Left ventricle myocardium superior (tissue), 1 donor: ENCODE measurements at places on chromosomes 4 and X. TPM values are rescaled to one million over a fixed set of nuclear protein-coding genes. Genes with fewer than 3 reads are reported as not detected.

Gene IL15
- total RNA-seq: 1.7 TPM

- DNase-seq: no peak
These were observed 125.2 kb downstream of the STIM2 start for GRCh38 chr4:26985873-26986272.

DNA sequence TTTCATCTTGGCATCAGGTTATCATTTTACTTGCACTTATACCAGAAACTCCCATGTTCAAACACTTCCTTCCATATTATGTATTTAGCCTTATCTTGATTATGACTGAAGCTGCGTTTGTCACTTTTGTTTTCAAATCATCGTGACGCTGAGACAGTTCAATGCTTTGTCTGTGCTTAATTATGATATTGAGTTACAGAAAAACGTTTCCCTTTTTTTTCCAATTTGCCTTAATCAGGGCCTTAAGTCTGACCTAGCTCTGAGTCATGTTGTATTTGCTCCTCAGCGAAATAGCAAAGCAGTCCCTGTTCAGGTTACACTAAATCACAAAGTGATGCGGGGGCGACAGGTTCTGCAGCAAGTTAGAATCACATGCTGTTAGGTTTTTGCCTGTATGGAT, 254.7 kb downstream of the AFF2 start:
- DNase-seq: no peak

DNA sequence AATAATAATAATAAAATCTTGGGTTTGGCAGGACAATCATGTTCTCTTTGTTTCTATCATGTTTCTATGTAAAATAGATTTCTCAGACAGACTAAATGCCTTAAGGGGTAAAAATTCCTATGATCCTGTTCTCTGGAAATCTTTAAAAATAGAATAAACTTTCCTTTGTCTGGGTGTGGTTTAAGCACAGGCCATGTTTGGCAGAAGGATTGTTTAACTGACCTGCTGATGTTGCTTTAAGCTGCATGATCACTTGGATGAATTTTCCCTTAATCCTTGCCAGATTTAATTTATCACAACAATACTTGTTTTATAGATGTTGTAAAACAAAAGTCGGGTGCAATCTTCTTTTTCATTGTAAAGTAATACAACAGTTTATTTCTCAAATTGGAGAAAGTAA, 341.7 kb upstream of the FAT1 start:
- DNase-seq: no peak

- no peak for DNase-seq
These were observed 82.8 kb downstream of the LIMCH1 start for GRCh38 chr4:41620594-41621256.

Gene IDUA
- 8.7 TPM for total RNA-seq

- no peak for DNase-seq
These were observed 94.9 kb downstream of the LARP1B start for GRCh38 chr4:128155874-128156456.

DNA sequence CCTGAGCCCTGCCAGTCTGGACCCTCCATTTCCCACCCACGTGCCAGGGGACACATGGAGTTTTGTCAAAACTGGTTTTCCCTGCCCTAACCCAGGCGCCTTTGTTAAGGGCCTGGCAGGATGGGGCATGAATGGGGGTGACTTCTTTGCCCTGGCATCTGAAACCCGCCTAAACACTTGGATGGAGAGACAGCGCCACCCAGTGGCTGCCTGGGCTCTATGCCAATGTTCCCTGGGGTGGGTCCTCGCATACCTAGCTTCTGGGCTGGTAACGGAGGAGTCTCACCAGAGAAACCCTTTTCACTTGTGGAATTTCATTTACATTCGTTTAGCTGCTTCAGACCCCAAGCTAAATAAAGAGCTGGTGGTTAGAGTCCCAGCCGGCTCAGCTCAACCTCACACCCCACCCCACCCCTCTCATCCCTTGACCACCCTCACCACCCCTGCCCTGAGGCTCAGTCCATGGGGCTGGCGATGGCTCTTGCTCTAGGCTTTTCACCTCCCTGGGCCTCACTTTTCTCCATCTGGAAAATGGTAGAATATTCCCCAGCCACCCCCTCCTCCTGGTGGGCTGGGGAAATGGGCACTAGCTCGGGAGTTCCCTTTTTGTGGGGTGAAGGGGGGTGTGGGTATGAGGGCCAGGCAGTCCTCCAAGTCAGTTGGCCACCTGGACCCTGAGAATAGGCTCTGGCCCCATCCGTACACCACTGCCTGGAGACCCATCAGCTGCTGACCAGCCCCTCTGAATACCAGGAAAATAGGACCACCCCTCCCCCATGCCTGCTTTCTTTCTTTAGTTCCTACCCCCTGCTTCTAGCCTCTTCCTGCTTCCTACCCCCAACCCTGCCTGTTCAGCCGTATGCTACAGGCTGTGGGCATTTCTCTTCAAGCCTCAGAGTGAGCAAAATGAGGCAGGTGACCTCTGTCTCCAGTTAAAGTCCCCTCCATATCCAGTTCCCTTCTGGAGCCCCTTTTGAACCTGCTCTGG, 57.1 kb upstream of the PJA1 start:
- peak; percentile 78 for DNase-seq

Gene DMD
- total RNA-seq: 131 TPM

DNA sequence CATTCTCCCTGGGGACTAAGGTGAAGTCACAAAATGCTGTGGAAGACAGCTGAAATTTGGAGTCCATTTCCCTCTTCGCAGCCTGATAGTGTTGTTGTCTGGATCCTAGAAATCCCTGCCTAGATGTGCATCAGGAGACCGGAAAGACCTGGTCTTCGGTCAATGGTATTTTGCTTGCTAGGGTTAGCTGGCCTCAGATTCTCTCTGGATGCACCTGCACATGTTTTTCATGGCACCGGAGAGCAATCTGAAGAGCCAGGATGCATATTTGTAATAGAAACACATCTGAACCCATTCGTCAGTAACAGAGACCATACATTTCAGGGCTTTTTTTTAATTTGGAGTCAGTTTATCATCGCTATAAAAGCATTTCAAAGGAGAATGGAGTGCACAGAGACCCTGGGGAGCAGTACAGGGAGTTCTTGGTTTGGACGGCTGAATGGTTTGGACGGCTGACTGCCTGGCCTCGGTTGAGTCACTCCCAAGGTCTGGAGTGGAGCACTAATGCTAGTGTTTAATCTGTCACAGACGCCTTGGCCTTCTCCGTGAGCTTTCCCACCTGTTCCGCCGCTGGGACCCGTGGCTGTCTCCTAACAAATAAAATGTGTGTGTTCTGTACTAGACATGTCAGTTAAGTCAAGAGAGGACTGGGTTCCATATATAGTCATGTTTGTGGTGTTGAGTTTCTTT, 7.5 kb upstream of the PDLIM3 start:
- peak; percentile 82 for DNase-seq

Gene RASGEF1B
- total RNA-seq: 2.1 TPM

Gene P2RY4
- not detected for total RNA-seq

DNA sequence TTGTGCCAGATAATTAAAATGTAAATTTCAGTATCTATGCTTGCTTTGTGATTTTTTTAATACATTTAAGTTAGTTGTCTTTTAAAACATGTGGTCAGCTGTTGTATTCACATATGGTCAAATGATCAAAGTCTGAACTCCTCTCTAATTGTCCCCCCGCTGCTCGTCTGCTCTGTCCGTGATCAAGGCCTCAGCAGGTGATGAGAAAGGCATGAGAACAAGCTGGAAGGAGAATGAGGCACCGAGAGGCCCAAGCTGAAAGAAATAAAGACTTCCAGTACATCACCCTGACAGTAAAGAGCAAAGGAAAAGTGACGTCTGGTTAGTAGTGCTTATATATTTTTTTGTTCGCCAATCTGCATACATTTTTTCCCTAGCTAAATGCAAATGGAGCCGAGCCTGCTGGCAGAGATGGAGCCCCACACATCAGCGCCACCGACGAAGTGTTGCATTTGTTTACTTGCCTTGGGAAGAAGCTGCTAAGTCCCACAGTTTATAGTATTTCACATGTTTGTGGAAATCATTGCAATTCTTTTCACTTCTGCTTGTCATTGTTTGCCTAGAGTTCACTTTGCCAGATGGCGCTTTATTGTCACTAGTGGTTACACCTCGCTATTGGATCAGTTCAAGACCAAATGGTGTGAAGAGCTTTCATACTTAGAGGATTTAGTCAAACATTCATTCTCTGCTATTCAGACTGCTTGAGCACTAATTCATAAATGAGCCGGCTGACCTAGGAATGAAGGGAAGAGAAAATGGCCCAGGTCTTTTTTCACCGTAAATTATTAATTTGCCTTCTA, 181.5 kb downstream of the ZIC3 start:
- no peak for DNase-seq

GRCh38 chr4:169885893-169886292, 128.1 kb upstream of the HPF1 start:
- no peak for DNase-seq

DNA sequence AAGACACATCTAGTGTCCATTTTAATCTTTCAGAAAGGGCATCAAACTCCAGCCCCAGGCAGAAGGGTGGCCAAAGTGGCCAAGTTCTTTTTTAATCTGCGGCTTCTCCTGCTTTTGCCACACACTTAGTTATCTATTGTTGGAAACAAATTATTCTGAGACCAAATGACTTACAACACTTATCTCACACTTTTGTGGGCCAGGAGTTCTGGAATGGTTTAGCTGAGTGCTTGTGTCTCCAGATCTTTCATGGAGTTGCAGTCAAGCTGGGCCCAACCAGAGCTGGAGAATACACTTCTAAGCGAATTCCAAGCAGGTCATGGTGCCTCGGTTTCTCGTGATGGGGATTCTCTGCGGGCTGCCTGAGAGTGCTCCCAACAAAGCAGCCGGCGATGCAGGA, 4.0 kb downstream of the TXK start:
- DNase-seq: peak; percentile 27

Gene SMIM43
- not detected for total RNA-seq

Gene PLAC8
- total RNA-seq: 1.1 TPM

Gene FAM114A1
- total RNA-seq: 14.8 TPM

Gene SORBS2
- 911 TPM for total RNA-seq

Gene VEGFD
- total RNA-seq: 12.4 TPM

Gene TKTL1
- 18.0 TPM for total RNA-seq

Gene RAB9B
- 25.1 TPM for total RNA-seq

GRCh38 chr4:185582651-185583400, 47.5 kb upstream of the PDLIM3 start:
- peak; percentile 39 for DNase-seq

- no peak for DNase-seq
These were observed 104.7 kb upstream of the MID1 start for GRCh38 chrX:10725071-10725470.

Gene AVPR2
- 3.3 TPM for total RNA-seq
